ENCODE measurements at places on chromosomes 6 and 20.

GRCh38 chr20:21701171-21701876 is 4.1 kb upstream of the PAX1 start:
- no peak for DNase-seq

- no peak for DNase-seq
Measured at GRCh38 chr6:129751384-129751783, 41.4 kb upstream of the ARHGAP18 start.

- DNase-seq: no peak
Measured at GRCh38 chr6:36914227-36914794, 28.6 kb downstream of the C6orf89 start.

GRCh38 chr20:39105551-39105950 is 143.4 kb downstream of the DHX35 start:
- DNase-seq: no peak

DNA sequence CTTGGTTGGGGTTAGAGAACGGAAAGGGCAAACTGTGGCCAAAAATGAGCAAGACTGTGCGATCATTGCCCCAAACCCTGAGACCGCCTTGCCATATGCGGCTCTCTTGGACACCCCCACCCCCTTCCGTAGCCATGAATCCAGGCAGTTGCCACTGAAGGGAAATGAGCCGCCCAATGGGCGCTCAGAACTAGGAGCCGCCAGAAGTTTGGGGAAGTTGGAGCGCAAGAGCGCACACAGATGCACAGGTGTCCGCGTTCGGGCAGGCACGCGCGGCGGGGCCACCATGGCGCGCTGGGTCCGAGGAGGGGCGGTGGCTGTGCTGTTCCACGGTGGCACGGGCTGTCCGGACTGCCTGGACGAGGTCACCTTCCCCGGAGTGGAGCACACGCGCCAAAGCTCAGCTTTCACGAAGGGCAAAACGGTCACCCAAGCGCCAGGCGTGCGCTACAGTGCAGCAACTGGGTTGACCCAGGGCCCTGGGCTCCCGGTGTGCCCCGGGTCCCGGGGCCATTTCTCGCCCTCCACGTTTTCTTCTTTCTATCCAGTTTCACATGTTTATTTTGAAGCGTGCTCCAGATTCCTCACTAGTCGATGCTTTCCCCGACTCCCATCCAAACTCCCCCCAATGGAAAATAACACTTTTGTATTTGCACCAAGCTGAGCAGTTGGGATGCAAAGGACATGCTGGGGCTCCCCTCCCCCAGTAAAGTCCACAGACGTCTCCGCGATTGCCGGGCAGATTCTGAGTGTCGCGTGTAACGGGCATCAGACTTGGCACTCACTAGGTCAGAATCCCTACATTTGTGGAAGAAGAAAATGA is 906 bp upstream of the PDE10A start:
- no peak for DNase-seq

- no peak for DNase-seq
Measured at GRCh38 chr20:13401596-13401995, 180.5 kb downstream of the ISM1 start.

Data from nucleus accumbens (tissue), 56 donors.